ENCODE measurements at places on chromosomes 16 and 17. TPM values are rescaled to one million over a fixed set of nuclear protein-coding genes. Genes with fewer than 3 reads are reported as not detected.
A peak's percentile ranks its signal among the peaks of the same experiment; 100 is the strongest.

The SDR42E2 gene
- total RNA-seq, result not detected

The MEOX1 gene
- total RNA-seq, result 0.72 TPM

The ALOX12B gene
- 0.34 TPM for total RNA-seq

- peaks cover 2% of the 10 kb centered on the region for H3K36me3 ChIP-seq
- peak; percentile 34 for DNase-seq
- no peaks in the 10 kb centered on the region for H3K4me1 ChIP-seq
- H3K27ac ChIP-seq, result peak overlapping the region; percentile 22
These were observed 60.5 kb downstream of the CMIP start for GRCh38 chr16:81505011-81505661.

DNA sequence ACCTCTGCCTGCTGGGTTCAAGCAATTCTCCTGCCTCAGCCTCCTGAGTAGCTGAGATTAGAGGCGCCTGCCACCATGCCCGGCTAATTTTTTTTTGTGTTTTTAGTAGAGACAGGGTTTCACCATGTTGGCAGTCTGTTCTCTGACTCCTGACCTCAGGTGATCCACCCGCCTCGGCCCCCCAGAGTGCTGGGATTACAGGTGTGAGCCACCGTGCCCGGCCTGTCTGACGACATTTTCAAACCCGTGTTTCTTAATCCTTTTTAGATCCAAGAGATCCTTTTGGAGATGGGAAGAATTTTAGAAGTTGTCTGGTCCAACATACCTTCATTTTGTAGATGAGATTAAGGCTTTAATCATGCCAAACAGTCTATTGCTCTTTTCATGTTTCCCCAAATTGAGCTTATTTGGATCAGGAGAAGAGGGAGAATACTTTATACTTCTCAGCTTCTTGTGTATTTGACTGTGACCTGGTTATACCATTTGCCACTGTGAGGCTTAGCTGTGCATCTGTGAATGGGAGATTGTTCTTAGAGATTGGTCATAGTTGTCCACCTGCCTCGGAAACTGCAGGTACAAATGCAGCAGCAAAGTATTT lies 25.8 kb downstream of the USP10 start:
- H3K27ac ChIP-seq, result peak overlapping the region; percentile 61
- DNase-seq, result peak; percentile 29
- H3K36me3 ChIP-seq, result no peaks in the 10 kb centered on the region
- H3K4me1 ChIP-seq, result peaks cover 56% of the 10 kb centered on the region
- no peak overlapping the region for H3K4me3 ChIP-seq
- no peaks in the 10 kb centered on the region for H3K27me3 ChIP-seq

DNA sequence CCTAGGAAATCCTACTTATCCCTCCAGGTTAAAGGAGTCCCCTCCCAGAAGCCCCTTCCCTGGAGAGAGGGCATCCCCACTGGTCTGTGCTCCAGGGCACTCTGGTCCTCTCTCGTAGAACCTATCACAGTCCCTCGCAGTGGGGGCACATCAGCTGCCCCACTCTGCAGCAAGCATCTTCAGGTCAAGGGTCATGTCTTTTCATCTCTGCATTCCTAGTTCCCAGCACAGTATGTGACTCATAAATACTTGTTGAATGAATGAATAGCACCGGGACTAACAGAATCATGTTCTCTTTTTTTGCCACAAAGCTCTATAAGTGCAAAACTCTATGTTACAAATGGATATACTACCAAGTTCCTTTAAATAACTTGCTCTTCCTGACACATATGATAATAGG lies 36.0 kb downstream of the RNF157 start:
- no peaks in the 10 kb centered on the region for H3K36me3 ChIP-seq
- peak; percentile 16 for DNase-seq
- no peaks in the 10 kb centered on the region for H3K27me3 ChIP-seq
- no peak overlapping the region for H3K4me3 ChIP-seq
